NCI-H187 treated with DMSO at 0.1 percent for 48 hours (cell line): ENCODE measurements at places on chromosomes 5 and 9.

- no peak for DNase-seq
These were observed 174.0 kb upstream of the ZNF618 start for GRCh38 chr9:113701774-113702755.

GRCh38 chr9:114038724-114039313 lies 39.3 kb downstream of the AMBP start:
- no peak for DNase-seq

DNA sequence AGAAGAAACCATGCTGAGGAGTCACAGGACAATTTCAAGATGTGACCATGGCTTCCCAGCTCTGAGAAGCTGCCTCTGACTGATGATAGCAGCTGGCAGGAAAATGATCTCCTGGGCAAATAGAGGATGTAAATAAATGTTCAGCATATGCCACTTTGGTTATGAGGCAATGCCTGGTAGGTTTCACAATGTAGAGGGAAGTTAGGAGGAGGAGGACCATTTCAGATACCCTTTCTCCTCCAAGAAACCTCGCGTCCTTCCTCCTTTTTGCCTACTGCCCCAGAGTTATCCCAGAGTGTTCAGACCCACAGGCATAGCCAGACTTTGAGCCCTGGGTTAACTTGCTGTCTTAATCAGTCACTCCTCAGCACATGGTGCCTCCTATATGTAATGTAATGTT lies 541.6 kb upstream of the DAP start:
- no peak for DNase-seq

DNA sequence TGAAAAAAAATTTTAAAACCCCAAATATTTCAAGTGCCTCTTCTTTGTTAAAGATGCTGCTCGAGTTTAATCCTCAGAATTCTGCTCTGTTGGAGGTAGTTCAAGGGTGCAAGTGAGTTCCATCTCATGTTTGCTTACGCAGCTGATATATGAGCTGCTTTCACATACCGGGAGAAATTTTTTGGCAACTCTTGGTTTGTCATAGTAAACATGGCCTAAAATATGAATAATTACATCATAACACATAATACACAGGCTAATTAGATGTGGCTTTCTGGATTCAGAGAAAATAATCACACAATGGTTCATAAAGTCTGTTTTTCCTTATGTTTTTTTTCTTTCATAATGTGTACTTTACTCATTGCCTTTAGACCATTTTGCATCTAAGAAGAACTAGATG lies 1134.1 kb downstream of the PTPRD start:
- no peak for DNase-seq

GRCh38 chr9:108265065-108265464 lies 590.7 kb downstream of the ACTL7B start:
- DNase-seq = no peak

DNA sequence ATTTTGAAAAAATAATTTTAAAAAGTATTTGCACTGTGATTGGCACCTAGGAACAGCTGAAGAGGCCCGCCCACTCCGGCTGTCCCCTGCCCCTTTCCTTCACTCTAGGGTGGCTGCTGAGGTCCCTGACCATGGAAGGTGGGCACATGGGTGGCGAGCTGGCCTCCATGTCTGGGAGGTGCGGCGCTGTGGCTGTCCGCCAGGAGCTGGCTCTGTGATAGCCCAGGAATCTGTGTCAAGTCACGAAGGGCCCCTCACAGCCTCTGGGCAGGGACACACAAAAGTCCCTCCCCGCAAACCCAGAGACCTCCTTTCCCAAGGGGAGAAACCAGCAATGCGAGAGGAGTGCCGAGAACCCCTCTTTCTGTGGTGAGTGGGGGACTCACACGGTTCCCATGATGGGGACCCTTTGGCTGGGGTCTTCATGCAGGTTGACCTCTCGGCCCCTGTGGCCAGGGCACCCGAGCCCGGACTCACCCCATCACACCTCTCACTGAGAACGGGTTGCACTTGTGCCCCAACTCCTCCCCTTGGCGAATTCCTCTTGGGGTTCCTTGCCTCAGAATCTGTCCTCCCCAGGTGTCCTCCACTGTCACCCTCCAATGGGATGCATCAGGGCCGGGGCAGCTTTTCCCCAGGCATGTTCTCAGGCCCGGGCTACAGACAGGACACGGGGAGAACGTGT lies 168.0 kb downstream of the GAPVD1 start:
- no peak for DNase-seq
